Activated T-cell treated with anti-CD3 and anti-CD28 coated beads, Interleukin-2, amount 50 U/mL, for 72 hours (primary cell): ENCODE measurements at places on chromosomes 6 and 20. TPM values are rescaled to one million over a fixed set of nuclear protein-coding genes. Genes with fewer than 3 reads are reported as not detected.

DNA sequence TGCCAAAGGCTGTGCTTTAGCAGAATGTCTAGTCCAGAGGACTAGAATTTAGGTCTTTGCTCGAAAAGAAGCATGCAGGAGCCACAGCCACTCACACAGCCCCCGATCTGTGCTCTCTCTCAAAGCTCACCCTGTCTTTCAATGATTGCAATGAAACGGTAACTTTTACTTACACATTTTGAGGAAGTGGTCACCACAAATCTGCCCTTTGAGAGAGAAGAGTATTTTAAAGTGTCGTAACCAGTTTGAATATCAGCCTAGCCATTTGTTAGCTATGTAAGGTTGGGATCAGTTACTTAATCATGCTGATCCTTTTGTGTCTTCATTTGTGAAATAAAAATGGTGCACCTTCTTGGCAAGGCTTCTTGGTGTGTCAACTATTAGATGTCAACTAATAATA lies 209.0 kb downstream of the TFAP2A start:
- H3K27ac ChIP-seq: no peak overlapping the region
- no peaks in the 10 kb centered on the region for H3K36me3 ChIP-seq
- H3K27me3 ChIP-seq: no peaks in the 10 kb centered on the region
- DNase-seq: no peak

- peak; percentile 72 for DNase-seq
- peaks cover 7% of the 10 kb centered on the region for H3K4me1 ChIP-seq
- peaks cover 63% of the 10 kb centered on the region for H3K27me3 ChIP-seq
- no peaks in the 10 kb centered on the region for H3K36me3 ChIP-seq
Measured at GRCh38 chr20:675453-676314, at the start of gene SCRT2. TSS of gene SCRT2 (minus strand) at chr20:675802. CDS start at chr20:675601, 201 bp downstream.

GRCh38 chr6:110356778-110357177 lies 1.4 kb downstream of the METTL24 start:
- H3K4me1 ChIP-seq: peaks cover 14% of the 10 kb centered on the region
- peaks cover 36% of the 10 kb centered on the region for H3K27me3 ChIP-seq
- no peak for DNase-seq
- peak overlapping the region; percentile 86 for H3K4me3 ChIP-seq

- peak overlapping the region; percentile 68 for H3K27ac ChIP-seq
- DNase-seq: no peak
- peak overlapping the region; percentile 63 for H3K4me3 ChIP-seq
- H3K36me3 ChIP-seq: no peaks in the 10 kb centered on the region
- no peaks in the 10 kb centered on the region for H3K27me3 ChIP-seq
Measured at GRCh38 chr6:15399641-15400470, 154.0 kb downstream of the JARID2 start.

DNA sequence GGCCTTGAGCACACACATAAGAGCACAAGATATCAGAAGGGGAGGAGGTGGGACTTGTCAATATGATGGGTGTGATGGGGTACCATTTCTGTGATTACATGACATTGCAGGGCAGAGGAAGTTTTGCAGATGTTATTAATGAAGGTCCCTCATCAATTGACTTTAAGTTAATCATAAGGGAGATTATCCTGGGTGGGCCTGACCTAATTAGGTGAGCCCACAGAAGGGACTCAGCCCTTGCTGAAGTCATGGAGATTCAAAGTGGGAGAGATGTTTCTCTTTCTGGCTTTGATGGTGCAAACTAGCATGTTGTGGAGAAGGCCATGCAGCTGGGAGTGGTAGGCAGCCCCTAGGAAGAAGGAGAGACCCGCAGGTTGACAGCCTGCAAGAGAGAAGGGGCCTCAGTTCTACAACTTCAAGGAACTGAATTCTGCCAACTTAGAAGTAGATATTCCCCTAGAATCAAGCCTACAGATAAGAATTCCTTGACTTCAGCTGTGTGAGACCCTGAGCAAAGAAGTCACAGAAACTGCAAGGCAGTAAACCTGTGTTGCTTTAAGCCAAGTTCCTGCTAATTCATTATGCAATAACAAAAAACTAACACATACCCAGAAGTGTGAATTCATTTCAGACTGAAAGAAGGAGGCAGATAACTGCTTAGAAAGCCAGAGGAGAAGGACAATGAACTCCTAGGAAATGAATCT lies 131.3 kb downstream of the LRFN2 start:
- H3K36me3 ChIP-seq: no peaks in the 10 kb centered on the region
- no peak overlapping the region for H3K4me3 ChIP-seq
- H3K27ac ChIP-seq: peak overlapping the region; percentile 3
- no peaks in the 10 kb centered on the region for H3K27me3 ChIP-seq
- H3K4me1 ChIP-seq: no peaks in the 10 kb centered on the region
- no peak for DNase-seq

DNA sequence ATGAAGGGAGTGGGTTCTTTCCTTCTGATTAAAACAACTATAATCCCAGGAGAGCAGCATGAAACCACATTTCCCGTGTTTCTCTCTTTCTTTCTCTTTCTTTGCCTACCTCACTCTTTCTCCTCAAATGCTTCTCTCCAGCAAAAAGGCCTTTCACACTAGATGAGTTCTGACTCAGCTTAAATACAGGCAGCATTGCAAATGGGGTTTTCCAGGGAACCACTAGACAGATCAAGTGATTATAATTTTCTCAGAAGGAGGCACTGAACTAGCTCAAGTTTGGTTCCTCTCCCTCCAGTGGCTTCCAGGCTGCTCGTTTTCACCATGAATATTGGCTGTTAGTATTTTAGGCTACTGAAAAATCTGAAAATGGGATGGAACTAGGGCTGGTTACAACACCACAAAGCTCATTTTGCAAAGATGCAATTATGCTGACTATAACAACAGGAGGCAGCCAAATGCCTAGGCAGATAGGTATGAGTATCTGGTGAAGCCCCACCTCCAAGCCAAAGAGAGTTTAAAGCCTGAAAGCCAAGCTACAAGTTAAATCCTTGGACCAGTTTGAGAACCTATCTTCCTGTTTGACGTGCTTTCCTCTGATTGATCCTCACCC lies 260.0 kb downstream of the MMUT start:
- H3K27me3 ChIP-seq: no peaks in the 10 kb centered on the region
- H3K4me1 ChIP-seq: no peaks in the 10 kb centered on the region
- no peak overlapping the region for H3K27ac ChIP-seq
- H3K36me3 ChIP-seq: peaks cover 2% of the 10 kb centered on the region
- no peak for DNase-seq

GRCh38 chr6:2741756-2742155 lies 9.0 kb downstream of the MYLK4 start:
- peaks cover 7% of the 10 kb centered on the region for H3K4me1 ChIP-seq
- no peak for DNase-seq
- H3K27me3 ChIP-seq: no peaks in the 10 kb centered on the region
- no peaks in the 10 kb centered on the region for H3K36me3 ChIP-seq
- H3K27ac ChIP-seq: no peak overlapping the region

DNA sequence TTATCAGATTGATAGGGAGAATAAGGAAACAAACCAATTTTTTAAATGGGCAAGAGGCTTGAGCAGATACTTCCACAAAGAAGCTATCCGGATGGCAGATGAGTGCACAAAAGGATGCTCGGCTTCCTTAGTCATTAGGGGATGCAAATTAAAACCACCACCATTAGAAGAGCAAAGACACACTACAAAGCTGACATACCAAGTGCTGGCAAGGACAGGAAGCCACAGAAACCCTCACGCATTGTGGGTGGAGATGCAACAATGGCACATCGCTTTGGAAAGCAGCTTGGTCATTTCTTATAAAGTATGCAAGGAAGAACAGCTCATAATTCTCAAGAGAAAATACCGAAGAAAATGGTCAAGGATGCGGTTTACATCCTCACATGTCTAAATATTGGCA lies 19.8 kb downstream of the BFSP1 start:
- DNase-seq: peak; percentile 12
- H3K36me3 ChIP-seq: no peaks in the 10 kb centered on the region
- no peak overlapping the region for H3K27ac ChIP-seq
- H3K4me1 ChIP-seq: peaks cover 19% of the 10 kb centered on the region

- no peaks in the 10 kb centered on the region for H3K4me1 ChIP-seq
- peaks cover 15% of the 10 kb centered on the region for H3K27me3 ChIP-seq
- no peak for DNase-seq
Measured at GRCh38 chr6:12893036-12893435, 176.5 kb downstream of the PHACTR1 start.

- no peaks in the 10 kb centered on the region for H3K36me3 ChIP-seq
- H3K27ac ChIP-seq: no peak overlapping the region
- H3K4me3 ChIP-seq: no peak overlapping the region
Measured at GRCh38 chr6:170259278-170259677, 31.6 kb downstream of the DLL1 start.

DNA sequence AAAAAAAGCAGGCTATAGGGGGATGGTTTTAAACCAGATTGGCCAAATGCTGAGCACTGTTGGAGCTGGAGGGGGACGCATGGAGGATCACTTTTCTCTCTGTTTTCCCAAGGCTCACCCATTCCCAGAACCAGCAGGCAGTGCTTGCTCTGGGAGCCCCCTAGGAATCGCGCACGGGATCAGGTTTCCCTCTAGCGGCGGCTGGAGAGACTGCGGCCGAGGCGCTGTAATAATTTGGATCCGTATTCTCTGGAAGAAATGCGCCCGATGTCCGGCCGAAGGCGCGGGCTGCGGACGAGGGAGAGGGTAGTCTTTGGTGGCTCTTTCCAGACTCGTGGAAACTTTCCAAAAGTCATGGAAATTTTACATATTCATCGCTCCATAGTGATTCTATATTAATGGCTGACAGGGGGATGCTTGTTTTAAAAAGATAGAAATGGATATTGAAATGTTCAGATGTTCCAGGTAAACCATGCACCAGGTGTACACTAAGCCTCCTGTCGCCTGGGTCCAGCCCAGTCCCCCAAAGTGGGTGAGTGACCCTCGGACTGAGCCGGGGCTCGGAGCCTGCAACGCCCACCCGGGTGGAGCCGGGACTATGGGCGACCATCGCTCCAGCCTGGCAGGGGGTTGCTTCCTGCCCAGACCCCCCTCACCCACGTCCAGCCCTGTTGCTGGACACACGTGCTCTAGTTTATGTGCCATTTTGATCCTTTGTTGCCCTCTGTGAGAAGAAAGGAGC lies 78.7 kb upstream of the PHACTR3 start:
- H3K4me3 ChIP-seq: no peak overlapping the region
- H3K36me3 ChIP-seq: no peaks in the 10 kb centered on the region
- H3K27me3 ChIP-seq: peaks cover 49% of the 10 kb centered on the region
- H3K27ac ChIP-seq: no peak overlapping the region
- peak; percentile 18 for DNase-seq

DNA sequence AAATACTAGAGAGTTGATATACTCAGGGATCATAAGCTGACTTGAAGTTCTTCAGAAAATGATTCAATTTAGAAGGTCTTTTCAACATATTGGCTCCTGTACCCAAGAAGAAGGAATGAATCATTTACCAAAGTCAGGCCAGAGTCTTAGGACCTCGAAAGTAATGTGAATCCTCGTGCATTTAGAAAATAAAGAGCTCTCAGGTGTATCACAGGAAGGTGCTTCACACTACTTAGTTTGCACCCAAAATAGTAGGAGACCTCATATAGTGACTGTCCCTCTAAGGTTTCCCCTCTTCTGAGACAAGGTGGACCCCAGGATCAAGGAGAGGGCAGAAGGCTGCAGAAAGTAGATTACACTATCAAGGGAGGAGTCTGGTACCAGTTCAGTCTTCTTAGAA lies 71.8 kb downstream of the F13A1 start:
- no peak for DNase-seq
- H3K27me3 ChIP-seq: peaks cover 40% of the 10 kb centered on the region
- H3K27ac ChIP-seq: no peak overlapping the region
- H3K36me3 ChIP-seq: no peaks in the 10 kb centered on the region

DNA sequence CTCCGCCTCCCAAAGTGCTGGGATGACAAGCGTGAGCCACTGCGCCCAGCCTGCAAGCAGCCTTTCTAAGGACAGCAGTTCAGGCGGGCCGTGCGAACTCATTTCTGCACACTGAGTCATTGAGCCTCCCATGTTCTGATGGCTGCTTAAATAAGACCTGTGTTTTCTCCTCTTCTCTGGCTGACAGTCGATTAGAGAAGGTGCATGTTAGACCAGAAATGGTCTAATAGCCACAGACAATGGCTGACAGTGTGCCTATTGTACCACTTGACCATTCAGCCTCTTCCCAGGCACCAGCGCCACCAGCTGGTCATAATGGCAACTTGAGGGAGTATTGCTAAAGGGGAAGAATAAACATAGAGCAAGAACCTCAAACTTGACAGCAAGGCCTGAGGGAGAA lies 6.2 kb downstream of the CST11 start:
- peaks cover 13% of the 10 kb centered on the region for H3K4me1 ChIP-seq
- H3K27me3 ChIP-seq: peaks cover 8% of the 10 kb centered on the region
- peak; percentile 50 for DNase-seq
- H3K4me3 ChIP-seq: no peak overlapping the region
- H3K36me3 ChIP-seq: no peaks in the 10 kb centered on the region
- no peak overlapping the region for H3K27ac ChIP-seq

GRCh38 chr6:39114704-39115599 lies at the start of gene SAYSD1:
TSS of gene SAYSD1 (minus strand) at chr6:39115186. CDS start at chr6:39115089, 97 bp downstream.
- peak within 1 kb of the TSS; percentile 98 for H3K27ac ChIP-seq
- peaks cover 5% of the 10 kb centered on the region for H3K36me3 ChIP-seq
- peak within 1 kb of the TSS; percentile 89 for H3K4me3 ChIP-seq
- peaks cover 70% of the 10 kb centered on the region for H3K4me1 ChIP-seq

- no peaks in the 10 kb centered on the region for H3K27me3 ChIP-seq
- peaks cover 8% of the 10 kb centered on the region for H3K4me1 ChIP-seq
- no peak for DNase-seq
- H3K27ac ChIP-seq: no peak overlapping the region
- H3K36me3 ChIP-seq: no peaks in the 10 kb centered on the region
Measured at GRCh38 chr6:53202052-53202451, 53.4 kb upstream of the GCM1 start.

DNA sequence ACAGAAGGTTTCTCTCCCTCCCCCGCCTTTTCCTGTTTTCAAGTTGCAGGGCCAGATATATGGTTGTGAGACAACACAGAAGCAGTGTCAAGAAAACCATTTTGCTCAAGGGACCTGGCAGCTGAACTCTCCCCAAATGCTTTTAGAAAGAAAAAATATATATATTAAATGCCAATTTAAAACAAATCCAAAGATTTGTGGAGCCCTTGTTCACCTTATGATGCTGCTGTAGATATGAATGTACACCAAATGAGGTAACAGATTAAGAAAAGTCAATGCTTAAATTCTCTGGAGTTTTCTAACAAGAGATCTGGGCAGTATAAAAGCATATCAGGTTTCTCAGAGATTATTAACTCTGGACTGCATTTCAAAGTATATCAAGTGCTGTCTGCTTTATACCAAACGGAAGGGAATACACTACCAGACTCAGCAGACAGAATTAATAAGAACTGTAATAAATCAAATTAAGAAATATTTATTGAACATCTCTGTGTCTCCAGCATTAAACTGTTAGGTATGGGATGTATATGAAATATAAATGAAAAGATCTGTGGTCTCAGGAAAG lies 357.5 kb downstream of the HDGFL1 start:
- DNase-seq: no peak
- H3K27me3 ChIP-seq: no peaks in the 10 kb centered on the region
- H3K4me3 ChIP-seq: no peak overlapping the region
- no peak overlapping the region for H3K27ac ChIP-seq
- H3K4me1 ChIP-seq: no peaks in the 10 kb centered on the region
- no peaks in the 10 kb centered on the region for H3K36me3 ChIP-seq

The PPP1R18 gene
- 179 TPM for total RNA-seq

The VSX1 gene
- total RNA-seq: not detected

The PI16 gene
- total RNA-seq: 0.14 TPM

The TPX2 gene
- 114 TPM for total RNA-seq

The CTAGE9 gene
- total RNA-seq: not detected

The THBS2 gene
- total RNA-seq: not detected

The MUCL3 gene
- 0.09 TPM for total RNA-seq
